ENCODE measurements at places on chromosomes 1 and 21. TPM values are rescaled to one million over a fixed set of nuclear protein-coding genes. Genes with fewer than 3 reads are reported as not detected.

The AGT gene
- total RNA-seq, result 18.1 TPM

GRCh38 chr1:19329611-19330010 is 17.5 kb downstream of the SLC66A1 start:
- no peak overlapping the region for H3K4me3 ChIP-seq
- no peaks in the 10 kb centered on the region for H3K4me1 ChIP-seq
- no peaks in the 10 kb centered on the region for H3K27me3 ChIP-seq
- H3K27ac ChIP-seq, result no peak overlapping the region

- no peaks in the 10 kb centered on the region for H3K36me3 ChIP-seq
- H3K4me3 ChIP-seq, result no peak overlapping the region
- H3K4me1 ChIP-seq, result peaks cover 18% of the 10 kb centered on the region
- H3K27me3 ChIP-seq, result no peaks in the 10 kb centered on the region
Observed at GRCh38 chr1:202150602-202151001, 6.1 kb upstream of the ARL8A start.

DNA sequence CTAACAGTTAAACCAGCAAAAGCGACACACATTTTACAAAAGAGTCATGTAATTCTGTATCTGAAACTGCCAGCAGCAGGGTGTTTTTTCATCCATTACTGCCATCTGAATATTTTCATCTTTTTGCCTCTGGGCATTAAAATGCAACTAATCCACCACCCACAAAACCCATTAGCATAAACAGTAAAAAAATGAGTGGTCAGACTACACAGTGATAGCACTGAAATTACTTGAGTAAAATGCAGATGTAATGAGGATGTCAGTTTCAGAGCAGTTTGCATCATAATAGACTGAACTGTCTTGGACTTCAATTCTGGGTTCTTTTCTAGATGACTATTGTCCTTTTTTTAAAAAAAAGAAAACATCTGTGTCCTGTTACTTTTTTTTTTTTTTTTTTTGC is 132.3 kb downstream of the GABPA start:
- H3K27ac ChIP-seq, result no peak overlapping the region
- no peak overlapping the region for H3K4me3 ChIP-seq
- H3K27me3 ChIP-seq, result no peaks in the 10 kb centered on the region
- H3K36me3 ChIP-seq, result peaks cover 3% of the 10 kb centered on the region
- no peaks in the 10 kb centered on the region for H3K4me1 ChIP-seq
- no peak for DNase-seq

GRCh38 chr1:147117109-147117508 is 55.2 kb downstream of the PRKAB2 start:
- no peaks in the 10 kb centered on the region for H3K36me3 ChIP-seq
- no peak overlapping the region for H3K4me3 ChIP-seq
- H3K27ac ChIP-seq, result no peak overlapping the region
- DNase-seq, result no peak

The EXTL1 gene
- 4.3 TPM for total RNA-seq

DNA sequence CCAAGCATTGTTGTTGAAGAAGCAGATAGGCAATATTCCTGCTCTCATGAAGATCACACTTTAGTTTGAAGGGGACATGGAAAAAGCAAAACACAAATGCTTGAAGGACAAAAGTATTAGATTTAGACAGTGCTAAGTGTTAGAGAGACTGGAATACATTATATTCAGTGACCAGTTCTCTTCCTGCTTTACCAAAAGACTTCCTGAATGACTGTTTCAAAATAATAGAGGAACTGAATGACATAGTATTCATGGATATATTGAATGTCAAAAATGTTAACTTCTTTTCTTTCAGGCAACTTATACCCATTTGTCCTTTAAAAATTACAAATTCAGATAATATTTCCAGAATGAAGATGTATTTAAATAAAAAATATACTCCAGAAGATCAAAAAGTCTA is 178.0 kb upstream of the IVNS1ABP start:
- peaks cover 10% of the 10 kb centered on the region for H3K4me1 ChIP-seq
- no peak overlapping the region for H3K27ac ChIP-seq
- no peak overlapping the region for H3K4me3 ChIP-seq
- no peaks in the 10 kb centered on the region for H3K27me3 ChIP-seq

The FGR gene
- total RNA-seq, result not detected

The OPRD1 gene
- 0.10 TPM for total RNA-seq

- H3K4me3 ChIP-seq, result no peak overlapping the region
- no peaks in the 10 kb centered on the region for H3K36me3 ChIP-seq
- H3K27ac ChIP-seq, result peak overlapping the region; percentile 37
- no peak for DNase-seq
- no peaks in the 10 kb centered on the region for H3K27me3 ChIP-seq
Observed at GRCh38 chr1:7313826-7314225, 457.3 kb upstream of the VAMP3 start.

The SELE gene
- not detected for total RNA-seq

DNA sequence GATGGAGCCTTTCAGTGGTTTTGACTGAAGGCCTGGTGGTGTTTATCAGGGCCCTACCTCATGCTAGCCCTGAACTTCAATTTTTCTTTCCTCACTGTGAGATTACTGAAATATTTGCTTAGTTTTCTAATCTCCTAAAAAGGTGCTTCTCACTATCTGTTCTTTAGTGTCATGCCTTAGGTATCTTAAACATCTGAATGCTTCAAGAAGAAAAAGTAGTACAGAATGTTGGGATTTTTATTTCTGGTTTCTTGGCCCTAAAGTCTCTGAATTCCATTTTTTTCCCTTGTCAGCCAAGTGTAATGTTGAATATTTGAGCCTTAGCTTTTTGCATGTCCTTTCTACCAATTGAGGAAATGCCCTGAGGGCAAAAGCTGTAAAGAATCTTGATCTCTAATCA is 47.9 kb upstream of the PRKACB start:
- H3K27me3 ChIP-seq, result no peaks in the 10 kb centered on the region
- H3K36me3 ChIP-seq, result peaks cover 3% of the 10 kb centered on the region
- peaks cover 27% of the 10 kb centered on the region for H3K4me1 ChIP-seq

DNA sequence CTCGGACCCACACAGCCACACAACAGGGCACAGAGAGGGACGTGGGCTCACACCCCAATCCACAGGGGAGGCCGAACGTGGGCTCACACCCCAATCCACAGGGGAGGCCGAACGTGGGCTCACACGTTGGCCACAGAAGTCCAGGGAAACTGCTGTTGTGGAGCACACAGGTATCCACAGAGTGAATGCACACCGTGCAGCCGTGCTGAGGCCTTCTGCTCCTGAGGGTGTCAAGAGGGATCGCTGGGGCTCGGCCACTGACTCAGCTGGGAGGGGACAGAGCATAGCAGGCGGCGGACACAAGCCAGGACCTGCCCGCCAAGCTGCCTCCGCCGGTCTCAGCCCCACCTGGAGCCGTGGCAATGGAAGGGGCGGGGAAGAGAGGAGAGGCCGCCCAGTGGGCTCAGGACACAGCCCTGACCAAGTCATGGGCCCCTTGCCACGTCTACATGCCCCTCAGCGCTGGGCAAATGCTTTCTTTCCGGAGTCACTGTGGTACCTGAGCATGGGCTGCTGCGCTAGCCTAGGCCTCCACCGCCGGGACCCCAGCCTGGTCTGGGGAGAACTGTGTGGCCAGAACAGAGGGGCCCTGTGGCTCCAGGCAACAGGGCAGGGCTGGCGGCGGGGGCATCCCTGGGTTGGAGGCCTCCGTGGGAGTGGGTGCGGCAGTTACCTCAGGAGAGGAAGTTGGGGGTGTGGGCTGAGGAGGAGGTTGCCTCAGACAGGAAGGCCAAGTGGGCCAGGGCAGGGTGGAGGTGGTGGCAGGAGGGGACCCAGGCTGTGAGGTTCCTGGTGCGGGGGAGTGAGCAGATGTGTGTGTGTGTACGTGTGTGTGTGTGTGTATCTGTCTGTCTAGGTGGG is 1.2 kb downstream of the SYTL1 start:
- peaks cover 29% of the 10 kb centered on the region for H3K4me1 ChIP-seq
- H3K27ac ChIP-seq, result no peak overlapping the region
- no peaks in the 10 kb centered on the region for H3K36me3 ChIP-seq
- no peak for DNase-seq
- H3K4me3 ChIP-seq, result no peak overlapping the region

- H3K4me1 ChIP-seq, result peaks cover 66% of the 10 kb centered on the region
- H3K36me3 ChIP-seq, result no peaks in the 10 kb centered on the region
- peak overlapping the region; percentile 87 for H3K27ac ChIP-seq
- no peak for DNase-seq
- peak overlapping the region; percentile 80 for H3K4me3 ChIP-seq
- no peaks in the 10 kb centered on the region for H3K27me3 ChIP-seq
Observed at GRCh38 chr1:202806845-202807450, 1.3 kb downstream of the KDM5B start.

- H3K4me1 ChIP-seq, result peaks cover 25% of the 10 kb centered on the region
- no peak overlapping the region for H3K4me3 ChIP-seq
- H3K27me3 ChIP-seq, result no peaks in the 10 kb centered on the region
Observed at GRCh38 chr21:34580181-34580700, 34.7 kb downstream of the RCAN1 start.

- H3K36me3 ChIP-seq, result no peaks in the 10 kb centered on the region
- peak overlapping the region; percentile 76 for H3K4me3 ChIP-seq
- no peak for DNase-seq
Observed at GRCh38 chr1:28518745-28519341, 13.0 kb downstream of the RCC1 start.

DNA sequence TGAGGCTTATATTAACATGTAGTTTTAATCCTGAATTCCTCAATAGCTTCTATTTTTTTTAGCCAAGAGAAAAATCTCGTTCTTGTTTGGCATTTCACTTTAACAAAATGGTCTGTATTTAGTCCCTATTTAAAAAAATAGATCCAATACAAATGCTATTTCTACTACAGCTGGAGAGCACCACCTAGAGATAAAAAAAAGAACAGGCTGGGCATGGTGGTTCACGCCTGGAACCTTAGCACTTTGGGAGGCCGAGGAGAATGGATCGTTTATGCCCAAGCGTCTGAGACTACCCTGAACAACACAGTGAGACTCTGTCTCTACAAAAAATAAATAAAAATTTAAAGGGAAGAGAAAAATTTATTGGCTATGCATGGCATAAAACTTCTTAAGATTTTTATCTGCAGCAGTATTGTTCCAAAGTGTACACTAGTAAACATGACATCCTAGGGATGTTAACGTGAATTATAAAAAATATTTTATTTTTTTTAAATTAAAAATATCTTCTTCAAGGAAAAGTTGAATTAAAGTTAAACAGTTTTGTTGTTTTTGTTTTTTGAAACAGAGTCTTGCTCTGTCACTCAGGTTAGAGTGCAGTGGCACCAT is 4.4 kb downstream of the ST7L start:
- no peak overlapping the region for H3K4me3 ChIP-seq
- H3K27ac ChIP-seq, result peak overlapping the region; percentile 79
- no peaks in the 10 kb centered on the region for H3K36me3 ChIP-seq
- peaks cover 15% of the 10 kb centered on the region for H3K4me1 ChIP-seq

DNA sequence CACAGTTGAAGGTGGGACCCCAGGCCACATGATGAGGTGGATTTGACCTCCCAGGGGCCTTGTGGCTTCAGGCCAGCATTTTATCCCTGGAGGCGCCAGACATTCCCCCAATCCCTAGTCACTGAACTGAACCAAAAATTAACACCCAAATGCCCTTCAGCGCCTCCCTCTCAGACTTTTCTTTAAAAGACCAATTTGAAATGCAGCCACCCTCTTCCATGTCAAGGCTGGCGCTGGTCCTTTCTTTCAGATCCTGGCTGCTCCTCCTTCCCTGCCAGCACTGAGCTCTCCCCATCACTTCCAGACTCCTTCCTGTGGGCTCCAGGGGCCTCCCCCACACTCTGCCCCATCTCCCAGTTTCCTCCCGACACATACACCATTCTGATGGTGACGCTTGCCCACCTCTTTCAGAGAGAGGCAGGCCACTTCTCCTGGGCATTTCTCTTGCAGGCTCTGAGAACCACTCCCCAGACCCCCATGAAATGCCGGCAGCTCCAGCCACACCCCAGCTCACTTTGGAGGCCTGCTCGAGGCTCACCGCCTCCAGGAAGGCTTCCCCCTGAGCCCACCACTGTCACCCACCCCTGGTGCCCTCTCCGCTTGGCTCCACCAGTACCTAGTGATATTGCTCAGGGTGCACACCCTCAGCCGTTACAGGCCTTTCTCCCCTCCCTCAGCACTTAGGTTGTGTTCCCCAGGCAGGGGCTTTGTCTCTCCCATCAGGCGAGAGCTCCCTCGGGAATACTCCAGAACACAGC is 27.0 kb downstream of the NAV1 start:
- H3K27me3 ChIP-seq, result no peaks in the 10 kb centered on the region
- no peak overlapping the region for H3K4me3 ChIP-seq
- H3K36me3 ChIP-seq, result no peaks in the 10 kb centered on the region

DNA sequence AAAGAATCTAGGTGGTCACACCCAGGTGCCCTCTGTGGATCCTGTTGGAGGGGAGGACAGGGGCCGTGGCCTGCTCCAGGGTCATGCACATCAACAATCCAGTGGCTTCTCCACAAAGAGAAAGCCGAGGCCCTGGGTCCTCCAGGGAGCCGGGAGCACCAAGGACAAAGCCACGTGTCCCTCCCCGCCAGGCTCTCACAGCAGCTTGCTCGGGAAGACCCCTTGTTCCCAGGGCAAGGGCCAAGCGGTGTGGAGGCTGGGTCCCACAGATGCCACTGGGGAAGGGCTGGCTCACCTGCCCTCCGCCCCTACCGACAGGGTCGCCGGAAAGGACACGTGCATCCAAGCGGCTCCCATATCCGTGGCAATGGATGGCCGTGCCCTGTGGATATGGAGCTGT is 192.9 kb upstream of the VAMP3 start:
- H3K36me3 ChIP-seq, result no peaks in the 10 kb centered on the region
- no peaks in the 10 kb centered on the region for H3K27me3 ChIP-seq
- DNase-seq, result peak; percentile 87
- H3K4me3 ChIP-seq, result no peak overlapping the region
- H3K4me1 ChIP-seq, result peaks cover 23% of the 10 kb centered on the region

The TPTE gene
- total RNA-seq, result not detected

GRCh38 chr1:98201666-98202081 is 280.8 kb upstream of the DPYD start:
- peaks cover 14% of the 10 kb centered on the region for H3K4me1 ChIP-seq
- H3K27me3 ChIP-seq, result no peaks in the 10 kb centered on the region
- H3K36me3 ChIP-seq, result peaks cover 3% of the 10 kb centered on the region
- no peak for DNase-seq
- no peak overlapping the region for H3K27ac ChIP-seq
- H3K4me3 ChIP-seq, result no peak overlapping the region

- peak overlapping the region; percentile 90 for H3K27ac ChIP-seq
- H3K36me3 ChIP-seq, result peaks cover 12% of the 10 kb centered on the region
- H3K4me1 ChIP-seq, result peaks cover 38% of the 10 kb centered on the region
- peak overlapping the region; percentile 77 for H3K4me3 ChIP-seq
- H3K27me3 ChIP-seq, result no peaks in the 10 kb centered on the region
- DNase-seq, result no peak
Observed at GRCh38 chr1:155241069-155241679, 14.1 kb downstream of the ENTREP3 start.

The ACOT11 gene
- 0.41 TPM for total RNA-seq

DNA sequence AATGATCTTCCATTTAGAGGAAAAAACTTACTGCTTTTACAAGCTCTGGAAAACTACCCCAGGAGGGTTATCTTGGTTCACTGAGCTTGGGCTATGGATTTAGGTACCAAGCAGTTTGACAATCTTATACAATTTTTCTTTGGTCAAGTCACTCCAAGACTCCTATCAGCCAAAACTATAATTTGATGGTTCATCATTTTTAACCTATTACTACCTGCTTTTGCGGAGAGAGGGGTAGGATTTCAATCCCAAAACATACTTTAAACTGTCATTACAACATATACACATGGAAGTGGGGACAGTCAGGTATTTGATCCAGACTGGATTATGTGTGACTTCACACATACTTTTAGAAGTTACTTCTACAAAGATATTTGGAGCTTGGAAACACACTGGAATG is 71.8 kb downstream of the RUNX1 start:
- H3K4me1 ChIP-seq, result peaks cover 23% of the 10 kb centered on the region
- DNase-seq, result no peak
- H3K27ac ChIP-seq, result no peak overlapping the region
- H3K36me3 ChIP-seq, result no peaks in the 10 kb centered on the region
- no peaks in the 10 kb centered on the region for H3K27me3 ChIP-seq
- no peak overlapping the region for H3K4me3 ChIP-seq

The TAS1R1 gene
- not detected for total RNA-seq

The QSOX1 gene
- 152 TPM for total RNA-seq

The COL18A1 gene
- 628 TPM for total RNA-seq

The HHAT gene
- total RNA-seq, result 6.4 TPM

Measured in chondrocyte (in vitro differentiated cells).